Activated gamma-delta T cell treated with anti-CD3 and anti-CD28 coated beads, Interleukin-2, amount 50 U/mL, for 16 hours (primary cell): ENCODE measurements at places on chromosomes 2 and 18.

GRCh38 chr2:11490194-11490593, 24.2 kb upstream of the E2F6 start:
- no peak for DNase-seq

GRCh38 chr2:226742347-226742746, 57.3 kb downstream of the IRS1 start:
- no peak for DNase-seq

DNA sequence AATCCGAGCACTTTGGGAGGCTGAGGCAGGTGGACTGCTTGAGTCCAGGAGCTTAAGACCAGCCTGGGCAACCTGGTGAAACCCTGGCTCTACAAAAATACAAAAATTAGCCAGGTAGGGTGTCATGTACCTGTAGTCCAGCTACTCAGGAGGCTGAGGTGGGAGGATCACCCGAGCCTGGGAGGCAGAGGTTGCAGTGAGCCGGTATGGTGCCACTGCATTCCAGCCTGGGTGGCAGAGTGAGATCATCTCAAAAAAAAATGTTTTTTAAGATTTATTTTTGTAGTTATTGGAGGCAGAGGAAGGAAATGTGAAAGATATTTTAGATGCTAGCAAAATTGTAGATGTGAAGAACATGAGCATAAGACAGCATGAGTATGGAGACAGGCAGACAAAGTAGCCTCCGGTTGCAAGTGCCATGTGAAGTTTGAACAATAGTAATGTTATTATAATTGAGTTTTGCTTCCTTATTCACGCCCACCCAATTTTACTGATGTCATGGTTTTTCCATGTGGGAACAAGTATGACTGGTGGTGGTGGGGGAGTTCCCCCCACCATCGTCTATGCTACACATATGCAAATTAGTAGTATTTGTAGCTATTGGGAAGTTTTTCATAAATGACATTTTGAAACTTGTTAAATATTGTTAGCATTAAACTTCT, 18.0 kb downstream of the REL start:
- DNase-seq, result no peak

DNA sequence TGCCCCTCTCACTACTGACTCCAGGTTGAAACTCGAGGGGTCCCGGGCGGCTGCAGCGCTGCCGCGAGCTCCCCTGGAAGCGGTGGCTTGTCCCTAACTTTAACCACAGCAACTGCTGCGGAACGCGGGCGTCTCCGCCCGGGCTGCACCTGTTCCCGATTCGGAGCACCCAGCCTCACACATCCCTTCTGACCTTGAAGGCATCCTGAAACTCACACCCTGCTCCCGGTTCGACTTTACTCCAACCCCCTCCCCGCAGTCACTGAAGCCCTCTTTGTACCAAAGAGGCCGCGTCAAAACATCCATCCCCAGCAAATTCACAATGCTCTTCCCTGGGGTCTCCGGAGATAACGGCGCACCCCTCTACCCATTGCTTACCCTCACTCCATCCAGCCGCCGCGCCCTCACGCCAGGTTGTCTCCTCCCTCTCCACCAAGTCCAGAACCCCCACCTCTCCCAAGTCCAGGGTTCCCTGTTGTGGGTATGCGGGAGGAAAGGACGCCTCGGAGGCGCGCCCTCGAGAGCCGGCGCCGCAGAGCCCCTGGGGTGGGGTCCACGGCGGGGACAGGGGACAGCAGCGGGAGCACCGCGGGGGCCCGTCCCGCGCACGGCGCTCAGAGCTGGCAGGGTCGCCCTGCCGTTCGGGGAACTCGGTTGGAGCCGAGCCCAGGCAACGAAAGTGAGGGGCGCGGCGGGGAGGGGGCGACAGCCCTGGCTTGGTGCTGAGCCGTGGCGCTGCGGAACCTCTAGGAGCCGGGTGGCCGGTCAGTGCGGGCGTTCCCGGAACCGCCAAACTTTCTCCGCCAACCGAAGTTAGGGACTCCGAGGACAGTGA, 934 bp downstream of the MYO5B start:
- no peak for DNase-seq

DNA sequence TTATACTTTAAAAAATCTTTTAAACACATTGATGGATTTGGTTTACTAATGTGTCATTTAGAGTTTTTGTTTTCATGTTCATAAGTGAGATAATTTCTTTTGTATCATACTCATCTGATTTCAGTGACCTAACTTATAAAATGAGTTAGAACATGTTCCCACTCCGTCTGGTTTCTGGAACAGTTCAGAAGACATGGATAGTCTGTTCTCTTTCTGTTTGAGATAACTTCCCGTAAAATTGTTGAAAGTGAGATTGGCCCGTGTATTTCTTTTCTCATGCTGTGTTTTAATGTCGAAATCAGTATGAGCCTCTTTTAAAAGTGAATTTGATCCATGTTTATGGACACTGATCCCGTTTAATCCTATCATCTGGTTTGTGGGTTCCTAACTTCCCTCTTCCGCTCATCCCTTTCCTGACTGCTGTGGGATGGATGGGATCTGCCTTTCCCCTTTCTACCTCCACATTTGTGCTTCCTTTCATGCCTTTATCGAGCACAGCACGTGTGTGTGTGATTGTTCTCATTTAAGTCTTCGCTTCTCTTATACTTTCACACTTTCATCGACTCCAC, 78.9 kb downstream of the COPS8 start:
- no peak for DNase-seq

DNA sequence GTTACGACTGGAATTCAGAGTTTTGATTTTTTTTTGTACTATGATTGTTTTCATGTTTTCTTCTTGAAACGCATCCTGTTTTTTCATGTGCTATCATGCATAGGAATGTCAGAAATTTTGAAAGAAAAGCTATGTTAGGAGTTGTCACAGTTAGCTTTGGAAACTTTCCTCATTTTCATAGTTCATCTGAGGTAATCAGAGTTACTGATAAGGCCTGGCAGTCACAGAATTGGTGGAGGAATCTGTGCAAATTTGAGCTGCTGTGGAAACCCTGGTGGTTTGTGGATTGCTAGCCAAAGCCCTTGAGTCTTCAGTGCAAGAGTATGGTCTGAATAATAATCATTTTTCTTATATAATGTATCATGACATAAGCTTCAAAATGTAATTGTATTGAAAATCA, 401.0 kb downstream of the CNTNAP5 start:
- no peak for DNase-seq

DNA sequence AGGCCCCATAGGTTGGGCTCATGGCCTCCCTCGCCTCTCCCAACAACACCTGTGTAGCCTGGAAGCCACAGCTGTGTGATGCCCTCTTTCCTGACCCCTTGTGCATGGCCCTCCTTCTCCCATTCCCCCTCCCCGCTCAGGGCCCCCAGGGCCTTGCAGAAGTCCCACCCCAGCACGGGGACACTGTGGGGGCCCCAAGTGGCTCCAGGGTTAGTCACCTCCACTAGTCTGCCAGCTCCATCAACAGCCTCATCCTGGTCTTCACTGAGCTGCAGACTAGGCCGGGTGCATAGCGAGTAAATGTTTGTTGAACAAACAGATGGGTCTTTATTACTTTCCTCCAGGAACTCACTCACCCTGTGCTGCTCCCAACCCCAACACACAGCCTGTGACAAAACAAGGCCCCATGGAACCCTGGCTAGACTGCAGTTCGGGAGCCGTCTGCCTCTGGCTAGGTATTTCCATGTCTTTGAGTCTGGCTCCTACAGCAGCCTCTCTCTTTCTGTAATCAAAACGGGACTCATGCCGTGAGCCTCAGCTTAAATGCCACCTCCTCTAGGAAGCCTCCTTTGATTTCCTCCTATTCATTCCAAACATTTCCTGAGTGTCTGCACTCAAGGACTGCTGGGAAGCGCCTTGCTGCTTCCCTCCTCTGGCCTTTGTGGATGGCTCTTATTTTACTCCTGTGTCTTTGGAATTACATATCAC, 109.9 kb upstream of the ID2 start:
- no peak for DNase-seq

DNA sequence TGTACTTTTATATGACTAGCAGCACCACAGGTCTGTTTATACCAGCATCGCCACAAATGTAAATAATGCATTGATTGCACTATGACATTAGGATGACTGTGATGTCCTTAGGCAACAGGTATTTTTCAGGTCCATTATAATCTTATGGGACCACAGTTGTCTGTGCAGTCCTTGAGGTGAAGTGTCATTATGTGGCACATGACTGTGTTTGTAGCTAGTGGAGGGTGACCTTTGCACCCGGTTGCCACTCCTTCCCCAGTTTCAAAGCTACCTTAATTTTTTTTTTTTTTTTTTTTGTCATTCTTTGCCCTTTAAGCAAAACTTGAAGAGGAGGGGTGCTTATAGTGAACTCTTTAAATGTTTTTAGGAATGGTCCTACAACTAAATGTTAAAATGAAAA, 386.4 kb downstream of the THSD7B start:
- DNase-seq, result no peak

DNA sequence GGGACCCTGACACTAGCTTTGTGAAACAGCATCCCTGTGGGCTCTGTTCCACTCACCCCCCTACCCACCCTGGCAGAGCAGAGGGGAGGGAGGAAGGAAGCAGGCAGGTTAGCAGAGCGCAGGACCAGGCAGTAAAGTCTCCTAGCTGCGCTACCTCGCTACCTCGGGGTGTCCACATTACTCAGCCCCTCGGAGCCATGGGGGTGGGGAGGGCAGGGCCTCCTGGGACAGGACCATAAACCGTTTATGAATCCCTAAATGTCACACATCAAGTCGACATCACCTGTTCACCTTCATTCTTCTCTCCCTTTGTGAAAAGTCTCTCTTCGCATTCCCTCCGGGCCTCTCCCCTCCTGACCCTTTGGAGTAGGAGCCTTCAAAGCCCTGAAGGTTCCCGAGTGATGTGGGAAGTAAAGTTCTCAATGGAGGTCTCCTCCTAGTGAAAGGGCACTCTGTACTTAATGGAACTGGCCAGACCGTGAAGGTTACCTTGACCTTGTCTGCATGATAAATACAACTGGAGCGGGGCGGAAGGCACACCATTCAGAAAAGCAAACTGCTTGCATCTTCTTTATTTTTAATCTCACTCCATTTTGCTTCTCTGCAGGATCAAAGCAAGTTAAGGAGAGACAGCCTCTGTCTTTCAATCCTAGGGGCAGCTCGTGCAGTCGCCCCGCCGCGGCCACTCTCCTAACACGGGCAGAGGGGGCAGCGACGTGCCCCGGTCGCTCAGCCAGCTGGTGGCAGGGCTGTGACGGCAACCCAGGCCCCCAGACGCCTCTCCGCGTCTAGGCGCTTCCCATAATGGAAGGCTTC, 23.7 kb upstream of the SMAD7 start:
- DNase-seq, result no peak

DNA sequence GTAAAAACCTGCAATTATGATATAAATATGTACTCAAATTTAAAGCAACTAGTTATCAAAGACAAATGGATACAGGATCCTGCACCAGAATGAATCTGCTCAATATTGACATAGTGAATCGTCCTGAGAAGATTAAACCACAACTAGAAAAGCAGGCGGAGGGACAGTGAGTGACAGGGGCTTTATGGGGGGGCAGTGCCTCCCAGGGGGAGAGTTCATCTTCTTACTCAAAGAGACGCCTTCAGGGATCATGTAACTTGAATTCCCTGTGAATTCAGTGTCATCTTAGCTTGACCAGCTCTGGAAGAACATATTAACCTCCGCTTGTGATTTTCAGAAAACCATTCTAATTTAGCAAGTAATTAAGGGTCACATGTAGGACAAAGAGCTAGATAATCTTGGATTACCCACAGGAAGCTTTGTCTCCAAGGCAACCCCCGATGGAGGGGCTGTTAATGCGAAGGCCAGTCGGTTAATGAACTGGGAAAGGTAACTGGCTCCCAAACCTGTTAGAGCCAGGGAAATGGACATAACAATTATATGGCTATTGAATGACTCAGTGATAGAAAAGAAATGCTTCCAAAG, 17.4 kb upstream of the LMAN1 start:
- DNase-seq, result no peak

GRCh38 chr2:70340761-70341476, 39.1 kb upstream of the FAM136A start:
- no peak for DNase-seq

- DNase-seq, result no peak
These were observed 535 bp downstream of the HOXD3 start for GRCh38 chr2:176157499-176158185.

DNA sequence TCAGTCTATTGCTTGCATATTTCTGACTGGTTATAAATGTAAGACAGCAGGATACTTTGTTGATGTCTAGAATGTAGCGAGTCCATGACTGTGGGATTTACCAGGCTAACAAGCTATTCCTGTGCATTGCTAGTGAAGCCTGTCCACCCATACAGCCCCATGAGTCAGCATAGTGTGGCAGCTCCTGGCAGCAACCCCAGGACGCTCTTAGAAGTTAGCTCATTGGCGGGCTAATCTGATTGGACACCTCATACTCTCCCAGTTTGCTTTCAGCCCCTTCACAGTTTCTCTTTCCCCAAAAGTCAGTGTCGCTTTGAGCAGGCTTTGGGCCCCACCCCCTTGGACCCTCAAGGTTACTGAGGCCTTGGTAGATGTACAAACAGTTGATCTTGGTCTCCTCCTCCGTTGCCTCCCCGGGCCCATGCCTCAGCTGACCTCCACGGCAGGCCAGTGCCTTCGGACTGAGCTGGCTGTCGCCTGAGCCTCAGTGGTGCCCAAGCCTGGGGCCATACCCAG, 48.0 kb downstream of the COA5 start:
- DNase-seq, result no peak

DNA sequence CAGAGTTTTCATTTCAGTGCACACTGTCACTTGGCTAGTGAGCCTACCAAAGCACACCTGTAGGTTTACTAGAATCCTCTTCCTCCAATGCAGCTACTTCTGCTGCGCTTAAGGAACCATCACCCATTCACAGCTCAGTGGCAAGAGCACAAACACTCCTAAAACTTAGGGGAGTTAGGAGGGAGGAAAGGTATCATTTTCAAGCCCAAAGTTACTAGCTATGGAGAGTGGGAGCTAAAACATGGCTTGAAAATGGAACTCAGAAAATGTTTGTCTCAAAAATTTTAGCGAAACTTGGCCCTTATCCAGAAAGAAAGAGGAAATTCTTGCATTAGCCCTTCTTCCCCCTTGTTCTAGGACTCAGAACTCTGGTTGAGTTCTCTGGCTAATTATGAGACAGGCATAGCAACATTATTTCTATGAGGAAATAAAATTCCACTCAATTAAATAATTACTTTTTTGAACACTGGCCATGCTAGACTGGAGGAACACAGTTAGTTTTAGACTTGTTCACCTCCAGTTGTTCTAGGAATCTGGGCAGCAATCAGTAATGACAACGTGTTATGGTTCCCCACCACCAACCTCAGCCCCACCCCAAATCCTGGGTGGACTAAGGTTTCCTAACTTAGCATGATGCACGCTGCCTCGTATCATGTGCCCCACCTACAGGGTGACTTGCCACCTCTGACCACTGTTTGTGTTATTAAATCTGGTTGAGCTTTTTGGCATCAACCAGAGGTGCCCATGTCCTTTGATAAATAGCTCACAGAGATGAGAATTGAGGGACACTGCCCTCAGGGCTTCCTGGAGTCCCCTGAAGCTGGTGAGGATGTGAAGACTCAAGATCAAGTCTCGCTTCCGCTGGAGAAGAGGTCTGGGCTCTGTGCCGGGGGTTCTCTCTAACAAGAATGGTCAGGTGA, 32.8 kb downstream of the LPIN2 start:
- no peak for DNase-seq

GRCh38 chr2:219522111-219523030, 8.1 kb downstream of the ASIC4 start:
- no peak for DNase-seq
